Jurkat, Clone E6-1 (cell line): ENCODE measurements at places on chromosomes 4 and X.

- DNase-seq = no peak
Observed at GRCh38 chr4:88958080-88958479, 98.9 kb downstream of the FAM13A start.

- DNase-seq = peak; percentile 5
Observed at GRCh38 chr4:84481077-84481859, 17.8 kb downstream of the NKX6-1 start.

DNA sequence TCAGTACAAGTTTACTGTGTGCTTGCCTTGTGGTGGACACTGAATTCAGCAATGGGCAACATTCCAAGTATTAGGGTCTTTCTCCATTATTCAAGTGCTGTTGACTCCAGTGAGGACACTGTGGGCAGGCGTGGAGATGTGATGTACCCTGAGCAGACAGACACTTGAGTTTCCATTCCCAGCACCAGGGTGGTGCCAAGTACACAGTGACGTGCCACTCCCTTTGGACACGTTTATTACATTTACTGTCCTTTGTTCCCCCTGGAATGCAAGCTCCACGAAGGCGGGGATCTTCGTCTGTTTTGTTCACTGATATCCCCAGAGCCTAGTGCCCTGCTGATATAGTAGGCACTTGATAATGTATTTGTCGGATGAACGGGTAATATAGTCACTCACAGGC lies 130.6 kb upstream of the STX18 start:
- no peak for DNase-seq

GRCh38 chr4:153362184-153362583 lies 17.7 kb downstream of the MND1 start:
- no peak for DNase-seq

- no peak for DNase-seq
Observed at GRCh38 chr4:186845137-186845842, 121.6 kb upstream of the FAT1 start.
